Sciatic nerve (tissue), 2 donors: ENCODE measurements at places on chromosomes 12 and 14.
A peak's percentile ranks its signal among the peaks of the same experiment; 100 is the strongest.

GRCh38 chr12:104529130-104529874 lies 72.6 kb downstream of the CHST11 start:
- DNase-seq: no peak

DNA sequence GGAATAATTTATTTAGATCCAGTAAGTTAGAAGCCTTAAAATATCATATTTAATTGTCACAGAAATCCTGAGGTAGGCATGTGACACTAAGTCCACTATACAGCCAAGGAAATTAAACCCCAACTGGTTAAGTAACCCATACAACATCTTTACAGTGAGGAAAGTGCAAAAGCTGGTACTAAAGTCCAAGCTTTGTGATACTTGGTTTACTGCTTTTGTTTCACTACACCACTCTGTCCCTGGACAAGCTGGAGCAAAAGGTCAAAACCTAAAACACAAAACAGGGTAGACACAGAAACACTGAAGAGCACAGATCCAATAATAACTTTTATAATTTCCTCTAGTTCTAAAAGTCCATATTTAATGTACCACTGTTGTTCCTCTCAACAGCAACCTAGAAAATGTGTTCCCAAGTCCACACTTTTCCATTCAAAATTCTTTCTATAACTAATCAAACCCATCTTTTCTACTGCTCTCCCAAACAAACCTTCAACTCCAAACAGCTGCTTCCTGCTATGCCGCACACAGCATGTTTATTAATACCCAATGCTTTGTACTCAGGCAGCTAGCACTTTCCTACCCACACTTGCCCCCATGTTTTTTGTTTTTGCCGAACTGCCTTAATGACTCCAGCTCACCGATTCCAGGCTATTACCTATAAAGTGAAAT lies 90.9 kb downstream of the MED13L start:
- DNase-seq: no peak

DNA sequence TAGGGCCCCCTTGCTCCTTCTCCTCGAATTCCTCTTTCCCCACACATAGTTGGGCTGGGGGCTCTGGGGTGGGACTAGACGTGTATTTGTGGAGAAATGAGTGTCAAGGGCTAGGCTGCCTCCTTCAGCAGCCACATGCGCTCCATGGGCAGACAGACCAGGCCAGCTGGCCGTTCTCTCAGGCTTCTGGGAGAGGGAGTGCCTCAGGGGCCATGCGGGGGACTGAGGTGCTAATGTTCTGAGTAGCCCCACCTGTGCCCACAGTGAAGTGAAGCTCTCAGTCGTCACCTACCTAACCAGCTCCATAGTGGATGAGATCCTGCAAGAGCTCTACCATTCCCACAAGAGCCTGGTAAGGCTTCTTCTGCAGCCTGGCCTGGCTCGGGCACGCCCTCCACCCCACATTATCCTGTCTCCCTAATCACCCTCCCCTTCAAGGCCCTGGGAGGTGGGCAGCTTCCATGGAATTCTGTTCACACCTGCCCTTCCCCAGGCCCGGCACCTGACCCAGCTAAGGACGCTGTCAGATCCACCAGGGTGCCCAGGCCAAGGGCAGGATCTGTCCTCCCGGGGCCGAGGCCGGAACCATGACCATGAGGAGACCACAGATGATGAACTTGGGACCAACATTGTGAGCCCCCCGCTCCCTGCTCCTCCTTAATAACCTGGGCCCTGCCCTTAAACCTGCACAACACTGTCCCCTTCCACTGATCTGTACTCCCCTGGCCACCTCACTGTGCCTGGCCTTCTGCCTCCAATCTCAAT lies 9.0 kb upstream of the CPNE6 start:
- DNase-seq: peak; percentile 40

DNA sequence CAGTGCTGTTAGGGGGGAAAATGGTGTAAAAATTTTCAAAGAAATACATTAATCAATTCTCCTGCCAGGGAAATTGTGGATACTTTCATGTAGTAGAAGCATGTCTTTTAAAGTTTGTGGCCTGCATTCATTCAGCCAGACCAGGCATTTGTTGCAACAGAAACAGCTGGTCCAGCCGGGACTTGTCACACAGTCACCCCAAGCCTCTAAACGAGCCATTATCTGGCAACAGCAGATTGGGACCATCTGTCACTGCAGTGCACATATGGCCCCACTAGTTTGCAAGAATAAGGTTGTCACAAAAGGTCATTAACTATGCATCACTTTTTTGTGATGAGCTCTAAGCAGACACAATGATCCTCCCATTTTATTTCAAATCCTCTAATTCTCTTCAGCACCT lies 193.9 kb downstream of the PHLDA1 start:
- DNase-seq: no peak

DNA sequence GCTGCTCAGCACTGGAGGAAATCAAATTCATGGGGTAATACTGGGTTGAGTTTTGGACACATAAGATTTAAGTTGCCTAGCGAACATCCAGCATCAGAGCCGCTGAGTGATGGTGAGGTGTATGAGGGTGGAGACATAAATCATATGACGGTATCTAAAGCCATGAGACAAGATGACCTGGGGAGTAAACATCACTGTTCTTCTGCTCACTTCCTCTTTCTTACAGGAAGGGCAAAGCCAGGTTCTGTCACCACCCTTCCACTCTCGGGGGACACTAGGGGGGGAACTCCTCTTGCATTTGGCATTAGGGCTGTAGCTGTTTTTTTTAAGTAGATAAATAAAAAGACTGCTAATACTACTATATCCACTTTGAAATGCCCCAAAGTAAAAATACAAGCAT lies 24.0 kb downstream of the PRDM4 start:
- DNase-seq: no peak

GRCh38 chr12:104360983-104361707 lies 57.6 kb downstream of the EID3 start:
- no peak for DNase-seq

DNA sequence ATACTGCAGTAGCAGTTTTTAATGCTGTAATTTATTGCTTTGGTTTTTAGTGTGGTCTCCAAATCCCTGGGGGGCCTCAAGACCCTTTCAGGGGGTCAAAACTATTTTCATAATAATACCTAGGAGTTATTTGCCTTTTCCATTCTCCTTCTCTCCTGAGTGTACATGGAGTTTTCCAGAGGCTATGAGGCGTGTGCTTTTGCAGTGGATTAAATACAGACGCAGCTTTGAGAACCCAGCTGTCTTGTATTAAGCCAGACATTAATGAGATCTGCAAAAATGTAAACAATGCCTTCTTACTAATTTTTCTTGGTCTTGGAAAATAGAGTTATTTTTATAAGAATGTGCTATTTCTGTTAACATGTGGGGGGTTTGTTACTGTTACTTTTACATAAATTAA lies 68.6 kb downstream of the SLC25A47 start:
- no peak for DNase-seq

DNA sequence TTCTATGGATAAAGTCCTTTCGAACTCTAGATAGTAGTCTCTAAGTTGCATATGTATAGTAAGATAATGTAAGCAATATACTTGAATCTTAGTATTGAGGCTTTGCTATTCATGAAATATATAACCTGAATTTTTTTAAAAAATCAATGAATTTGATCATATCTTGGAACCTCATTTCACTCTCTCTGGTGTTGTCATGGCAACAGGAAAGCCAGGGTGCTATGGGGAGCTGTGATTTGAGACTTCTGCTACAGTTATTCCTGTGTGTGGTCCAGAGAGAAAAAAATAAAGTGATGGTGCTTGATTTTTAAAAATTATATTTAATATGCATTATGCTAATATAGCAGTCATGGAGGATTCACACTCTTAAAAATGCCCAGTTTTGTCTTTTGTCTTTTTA lies 508.0 kb downstream of the SNAPC1 start:
- DNase-seq: no peak

GRCh38 chr14:61281186-61281947 lies at the start of gene TMEM30B:
Gene TMEM30B (minus strand): TSS chr14:61281338. CDS start chr14:61281147, 191 bp downstream.
- DNase-seq: no peak

DNA sequence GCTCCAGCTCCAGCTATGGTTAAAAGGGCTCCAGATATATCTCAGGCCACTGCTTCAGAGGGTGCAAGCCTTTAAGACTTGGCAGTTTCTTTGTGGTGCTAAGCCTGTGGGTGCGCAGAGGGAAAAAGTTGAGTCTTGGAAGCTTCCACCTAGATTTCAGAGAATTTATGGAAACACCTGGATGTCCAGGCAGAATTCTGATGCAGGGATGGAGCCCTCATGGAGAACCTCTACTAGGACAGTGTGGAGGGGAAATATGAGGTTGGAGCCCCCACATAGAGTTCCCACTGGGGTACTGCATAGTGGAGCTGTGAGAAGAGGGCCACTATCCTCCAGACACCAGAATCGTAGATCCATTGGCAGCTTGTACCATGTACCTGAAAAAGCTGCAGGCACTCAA lies 69.9 kb downstream of the SDR9C7 start:
- no peak for DNase-seq

- no peak for DNase-seq
Observed at GRCh38 chr12:103975368-103975767, 9.7 kb downstream of the TDG start.

DNA sequence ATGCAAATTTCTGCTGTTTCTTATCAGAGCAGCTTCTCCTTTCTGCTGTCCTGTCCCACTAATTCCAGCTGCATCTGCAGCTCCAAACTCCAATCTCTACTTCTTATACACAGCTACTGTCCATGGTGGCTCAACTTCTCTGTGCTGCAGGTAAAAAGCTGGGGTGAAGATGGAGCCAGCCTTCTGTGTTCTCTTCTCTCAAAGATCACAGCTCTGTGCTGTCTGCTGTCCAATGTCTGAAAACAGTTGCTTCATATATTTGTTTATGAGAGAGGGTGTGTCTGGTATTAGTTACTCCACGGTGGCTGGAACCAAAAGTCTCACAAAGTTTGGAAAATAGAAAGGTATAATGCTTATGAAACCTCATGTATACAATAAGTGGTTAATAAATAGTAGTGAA lies 445.8 kb upstream of the TBX3 start:
- DNase-seq: no peak

DNA sequence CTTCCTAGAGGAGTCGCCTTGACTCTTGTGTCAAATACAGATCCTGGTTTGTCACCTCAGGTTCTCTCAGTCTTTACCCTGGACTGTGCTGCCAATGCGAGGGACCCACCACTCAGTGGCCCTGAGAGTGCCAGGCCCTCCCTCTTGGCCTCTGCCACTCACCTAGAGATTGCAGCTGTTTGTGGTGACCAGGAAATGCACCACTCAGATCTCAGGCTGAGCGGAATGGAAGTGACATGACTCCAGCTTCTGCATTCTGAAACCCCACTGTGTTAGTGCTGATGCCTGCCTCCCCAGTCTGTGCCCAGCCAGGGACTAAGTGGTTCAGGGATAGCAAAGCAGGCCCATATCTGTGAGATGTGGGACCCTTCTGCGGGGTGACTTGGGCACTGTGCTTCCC lies 27.8 kb upstream of the NEDD1 start:
- DNase-seq: no peak

DNA sequence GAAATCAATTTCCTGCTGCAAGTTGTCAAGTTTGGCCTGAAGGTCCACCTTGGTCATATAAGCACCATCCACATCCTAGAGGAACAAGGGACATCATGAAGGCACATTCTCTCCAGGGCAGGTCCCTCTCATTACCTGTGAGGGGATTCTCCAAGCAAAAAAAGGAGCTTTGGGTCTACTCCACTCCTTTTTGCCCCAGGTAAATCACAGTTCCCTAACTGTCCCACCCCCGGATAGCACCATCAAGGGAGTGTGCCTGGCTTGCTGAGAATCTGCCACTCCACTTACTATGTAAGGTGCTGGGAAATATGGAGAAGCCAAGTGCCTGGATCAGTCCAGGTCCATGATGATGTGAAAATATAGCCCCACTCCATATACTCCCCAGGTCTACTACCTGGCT lies 2.5 kb downstream of the KRT1 start:
- no peak for DNase-seq

- DNase-seq: peak; percentile 46
Observed at GRCh38 chr12:122874081-122874480, 21.8 kb downstream of the VPS37B start.

- no peak for DNase-seq
Observed at GRCh38 chr14:34324363-34324795, 137.7 kb downstream of the SPTSSA start.

DNA sequence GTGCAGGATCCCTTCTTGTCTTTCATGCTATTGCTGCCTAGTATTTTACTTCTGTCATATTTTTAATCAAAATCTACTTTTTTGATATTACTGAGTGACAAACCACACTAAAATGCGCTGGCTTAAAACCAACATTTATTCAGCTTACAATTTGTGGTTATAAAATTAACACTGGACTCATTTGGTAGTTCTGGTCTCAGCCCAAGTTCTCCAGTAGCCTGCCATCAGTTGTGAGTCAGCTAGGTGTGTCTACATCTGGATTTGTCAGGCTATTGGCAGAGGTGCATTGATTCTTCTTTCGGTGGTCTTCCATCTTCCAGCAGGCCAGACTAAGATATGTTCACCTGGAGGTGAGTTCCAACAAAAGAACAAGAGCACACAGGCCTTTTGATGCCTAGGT lies 765.1 kb upstream of the FBXO33 start:
- no peak for DNase-seq

DNA sequence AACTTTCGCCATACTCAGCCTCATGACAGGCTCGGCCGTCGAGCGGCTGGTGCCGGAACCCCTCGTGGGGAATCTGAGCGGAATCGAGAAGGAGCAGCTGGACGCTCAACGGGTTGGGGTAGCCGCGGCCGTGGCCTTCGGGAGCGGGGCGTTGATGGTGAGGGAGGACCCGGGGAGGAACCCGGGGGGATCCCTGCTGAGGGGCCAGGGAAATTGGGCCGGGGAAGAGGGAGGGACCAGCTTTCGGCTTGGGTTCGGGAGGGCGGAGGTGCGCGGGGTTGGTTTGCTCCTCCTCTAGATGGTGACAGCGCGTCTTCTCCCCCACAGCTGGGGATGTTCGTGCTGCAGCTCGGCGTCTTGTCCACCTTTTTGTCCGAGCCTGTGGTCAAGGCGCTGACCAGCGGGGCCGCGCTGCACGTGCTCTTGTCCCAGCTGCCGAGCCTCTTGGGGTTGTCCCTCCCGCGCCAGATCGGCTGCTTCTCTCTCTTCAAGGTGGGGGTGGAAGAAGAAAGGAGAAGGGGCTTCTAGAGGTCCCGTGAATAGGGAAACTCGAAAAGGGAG lies 9.8 kb downstream of the ARHGEF25 start:
- no peak for DNase-seq

GRCh38 chr14:99961826-99962518 lies 103.2 kb upstream of the EVL start:
- no peak for DNase-seq

DNA sequence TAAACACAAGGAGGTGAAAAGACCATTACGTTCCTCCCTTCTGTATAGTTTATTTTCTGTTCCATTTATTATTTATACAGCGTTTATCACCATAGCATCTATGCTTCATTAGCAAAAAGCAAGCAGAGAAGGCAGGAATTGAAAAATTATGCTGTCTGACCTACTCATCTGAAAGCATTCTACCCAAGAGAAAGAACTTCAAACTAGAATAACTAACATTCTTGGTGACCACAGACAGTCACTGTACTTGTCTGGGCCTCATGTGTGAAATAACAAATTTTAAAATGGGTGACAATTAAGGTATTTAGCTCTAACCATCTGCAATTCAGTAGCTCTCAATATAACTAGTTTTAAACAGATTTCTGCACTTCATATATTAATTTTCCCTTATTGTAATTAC lies 29.3 kb upstream of the PDE3A start:
- DNase-seq: no peak

GRCh38 chr12:109088818-109089217 lies 4.5 kb downstream of the ALKBH2 start:
- DNase-seq: no peak
